Breast epithelium (tissue), 4 donors: ENCODE measurements at places on chromosomes 5 and 9.

GRCh38 chr9:79477955-79478771, 93.6 kb upstream of the TLE4 start:
- DNase-seq, result no peak

DNA sequence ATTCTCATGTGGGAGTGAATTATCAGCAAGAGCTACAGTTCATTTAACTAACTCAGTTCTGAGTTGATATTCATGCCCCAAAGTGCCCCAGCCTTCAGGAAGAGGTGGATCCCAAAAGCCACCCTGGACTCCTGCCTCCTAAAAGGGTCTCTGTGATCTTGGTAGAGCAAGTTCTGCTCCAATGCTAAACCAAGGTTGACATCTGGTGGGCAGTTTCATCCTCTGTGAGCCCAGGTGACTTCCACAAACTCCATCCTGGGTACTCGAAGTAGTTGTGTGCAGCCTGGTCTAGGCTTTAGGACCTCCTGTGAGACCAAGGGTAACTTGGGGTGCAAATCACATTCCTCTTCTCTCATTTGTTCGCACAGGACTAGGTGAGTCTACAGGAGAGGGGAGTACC, 816.8 kb downstream of the MTRR start:
- DNase-seq, result no peak

DNA sequence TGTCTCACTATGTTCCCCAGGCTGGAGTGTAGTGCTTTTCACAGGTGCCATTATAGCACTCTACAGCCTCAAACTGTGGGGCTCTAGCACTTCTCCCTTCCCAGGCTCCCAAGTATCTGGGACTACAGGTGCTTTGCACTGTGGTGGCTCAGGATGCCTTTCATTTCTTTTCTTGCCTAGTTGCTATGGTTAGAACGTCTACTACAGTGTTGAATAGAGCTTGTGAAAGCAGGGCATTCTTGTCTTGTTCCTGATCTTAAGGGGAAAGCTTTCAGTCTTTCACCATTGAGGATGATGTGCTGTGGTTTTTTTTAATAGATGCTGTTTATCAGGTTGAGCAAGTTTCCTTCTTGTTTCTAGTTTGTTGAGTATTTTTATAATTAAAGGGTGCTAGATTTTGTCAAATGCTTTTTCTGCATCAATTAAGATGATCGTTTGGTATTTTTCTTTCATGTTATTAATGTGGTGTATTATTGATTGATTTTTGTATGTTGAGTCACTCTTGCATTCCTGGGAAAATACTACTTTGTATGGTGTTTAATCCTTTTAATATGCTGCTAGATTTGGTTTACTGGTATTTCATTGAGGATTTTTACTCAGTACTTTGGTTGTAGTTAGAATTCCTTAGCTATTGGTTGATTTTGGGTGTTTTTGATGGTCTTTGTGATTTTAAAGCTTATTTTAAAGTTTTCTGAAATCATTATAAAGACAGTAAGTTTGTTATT, 35.6 kb downstream of the GPBP1 start:
- DNase-seq, result no peak

- DNase-seq, result no peak
Measured at GRCh38 chr5:142545650-142546322, 140.1 kb downstream of the FGF1 start.

GRCh38 chr9:123725389-123725788, 204.5 kb downstream of the DENND1A start:
- no peak for DNase-seq

GRCh38 chr9:108083796-108084352, 594.3 kb upstream of the KLF4 start:
- no peak for DNase-seq

DNA sequence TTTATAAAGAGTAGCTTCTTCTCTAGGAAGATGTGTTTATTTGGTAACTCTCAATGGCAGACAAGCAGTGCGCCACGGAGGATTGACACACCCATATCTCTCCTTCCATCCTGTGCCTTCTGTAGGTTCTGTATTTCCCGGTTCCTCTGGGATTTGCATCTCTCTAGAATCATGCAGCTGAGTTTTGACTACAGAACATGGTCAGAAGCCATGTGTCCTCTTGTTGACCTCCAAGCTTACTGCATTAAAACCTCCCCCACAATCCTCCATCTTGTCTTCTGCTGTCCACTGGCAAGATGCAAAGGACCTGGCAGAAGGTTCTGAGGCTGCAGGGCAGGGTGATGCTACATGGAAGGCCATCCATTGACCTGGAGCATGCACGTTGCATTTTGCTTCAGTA, 482.0 kb downstream of the DMRT2 start:
- DNase-seq, result no peak

GRCh38 chr5:56849671-56850070, 34.3 kb downstream of the MAP3K1 start:
- DNase-seq, result no peak

DNA sequence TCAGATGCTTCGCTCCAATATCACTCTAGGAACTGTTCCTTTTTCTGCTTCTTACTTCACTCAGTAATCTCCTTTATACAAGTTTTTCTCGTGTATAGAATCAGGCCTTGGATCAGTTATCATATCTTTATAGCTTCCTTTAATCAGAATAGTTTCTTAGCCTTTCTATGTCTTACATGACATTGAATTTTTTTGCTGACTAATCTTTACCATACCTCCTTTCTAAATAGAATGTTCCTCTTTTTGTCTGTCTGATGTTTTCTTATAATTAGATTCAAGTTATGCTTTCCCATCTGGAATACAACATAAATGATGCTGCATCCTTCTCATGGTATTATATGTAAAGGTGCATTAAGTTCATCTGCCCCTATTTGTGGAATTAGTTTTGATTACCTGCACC, 40.2 kb upstream of the TYRP1 start:
- no peak for DNase-seq

DNA sequence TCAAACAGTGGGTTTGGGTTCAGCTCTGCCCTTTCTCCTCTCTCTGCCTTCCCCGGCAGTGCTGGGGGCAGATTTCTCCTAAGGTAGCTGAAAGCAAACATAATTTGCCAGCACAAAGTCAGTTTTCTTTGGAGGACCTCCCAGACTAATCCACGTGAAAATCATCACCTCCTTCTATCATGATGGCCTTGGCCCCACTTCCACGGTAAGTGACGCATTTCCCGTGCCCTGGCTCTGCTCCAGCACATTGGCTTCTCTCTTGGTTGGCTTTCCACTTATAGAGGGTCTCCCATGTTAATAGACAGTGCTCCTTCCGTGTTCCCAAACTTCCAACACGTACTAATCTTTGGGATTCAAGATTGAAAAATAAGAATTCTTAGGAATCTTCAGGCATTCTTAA, 74.1 kb upstream of the TRIO start:
- no peak for DNase-seq

DNA sequence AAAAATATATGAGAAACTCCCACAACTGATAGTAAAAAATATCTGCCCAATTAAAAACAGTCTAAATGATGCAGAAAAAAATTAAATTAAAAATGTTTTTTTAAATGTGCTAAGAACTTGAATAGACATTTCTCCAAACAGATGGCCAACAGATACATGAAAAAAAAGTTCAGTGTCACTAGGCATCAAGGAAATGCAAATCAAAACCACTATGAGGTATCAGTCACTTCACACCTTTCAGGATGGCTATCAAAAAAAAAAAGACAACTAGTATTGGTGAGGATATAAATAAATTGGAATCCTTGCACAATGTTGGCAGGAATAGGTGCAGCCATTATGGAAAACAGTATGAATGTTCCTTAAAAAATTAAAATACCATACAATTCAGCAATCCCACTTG, 16.6 kb downstream of the ZNF131 start:
- no peak for DNase-seq

- DNase-seq, result no peak
Measured at GRCh38 chr5:143509758-143510221, 106.3 kb upstream of the NR3C1 start.

GRCh38 chr5:157342822-157343402, 77.0 kb downstream of the CYFIP2 start:
- no peak for DNase-seq

DNA sequence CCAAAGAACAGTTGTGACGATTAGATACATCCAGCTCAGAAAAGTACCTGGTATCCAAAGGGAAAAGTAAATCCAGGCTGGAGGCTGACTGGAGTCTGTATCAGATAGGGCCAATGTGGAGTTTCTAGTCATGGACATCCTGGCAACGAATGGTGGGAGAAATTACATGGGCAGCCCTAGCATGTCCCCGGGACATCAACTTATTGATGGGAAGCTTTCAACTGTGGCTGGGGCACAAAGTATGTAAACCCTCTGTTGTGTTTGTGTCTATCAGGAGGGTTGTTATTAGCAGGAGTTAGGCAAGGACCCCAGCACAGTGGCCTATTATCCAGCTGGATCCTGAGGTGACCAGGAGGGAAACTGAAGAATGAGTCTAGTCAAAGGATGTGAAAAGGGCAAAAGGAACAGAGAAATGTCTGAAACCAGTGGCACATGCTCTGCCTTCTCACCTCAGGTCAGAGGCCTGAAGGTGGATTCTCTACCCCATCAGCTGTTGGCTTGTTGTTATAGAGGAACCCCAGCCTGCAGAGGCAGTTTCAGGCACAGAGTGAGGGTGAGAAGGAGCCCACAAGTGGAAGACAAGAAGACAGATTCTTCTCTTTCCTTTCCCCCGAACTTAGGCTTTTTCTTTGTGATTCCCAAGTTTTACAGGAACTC, 19.9 kb downstream of the IFNW1 start:
- DNase-seq, result no peak

GRCh38 chr9:101375546-101375945, 9.3 kb downstream of the BAAT start:
- no peak for DNase-seq

DNA sequence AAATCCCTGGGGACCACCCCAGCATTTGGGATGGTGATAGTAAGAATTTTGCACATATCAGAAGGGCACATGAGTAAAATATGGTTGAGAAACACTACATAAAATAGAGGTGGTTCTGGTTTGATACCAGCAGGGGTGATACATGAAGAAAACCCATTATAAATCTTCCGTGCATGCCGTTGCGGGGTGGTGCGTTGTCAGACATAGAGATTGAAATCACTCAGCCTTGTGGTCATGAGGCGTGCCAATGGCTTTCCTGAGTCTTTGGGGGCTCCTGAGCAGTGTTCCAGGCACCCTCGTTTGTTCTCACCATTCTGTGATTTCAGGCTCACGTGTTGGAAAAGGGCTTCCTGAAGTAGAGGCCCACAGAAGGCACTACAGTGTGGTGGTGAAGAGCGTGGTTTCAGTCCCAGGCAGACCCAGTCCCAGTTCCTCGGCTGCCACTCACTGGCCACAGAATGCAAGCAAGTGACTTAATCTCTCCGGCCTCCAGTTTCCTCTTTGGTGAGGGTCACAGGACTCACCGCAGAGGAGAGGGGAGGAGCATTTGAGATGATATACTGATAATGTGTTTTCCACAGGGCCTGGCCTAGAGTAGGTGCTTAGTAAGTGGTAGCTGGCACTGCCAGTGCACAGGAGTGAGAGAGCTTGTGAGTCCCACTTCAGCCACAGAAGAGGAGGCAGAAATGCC, 20.5 kb upstream of the GLRX start:
- peak; percentile 68 for DNase-seq

- DNase-seq, result no peak
Measured at GRCh38 chr9:21205204-21205603, 1.7 kb downstream of the IFNA10 start.
